ENCODE measurements at places on chromosomes 12 and 14. TPM values are rescaled to one million over a fixed set of nuclear protein-coding genes. Genes with fewer than 3 reads are reported as not detected.

DNA sequence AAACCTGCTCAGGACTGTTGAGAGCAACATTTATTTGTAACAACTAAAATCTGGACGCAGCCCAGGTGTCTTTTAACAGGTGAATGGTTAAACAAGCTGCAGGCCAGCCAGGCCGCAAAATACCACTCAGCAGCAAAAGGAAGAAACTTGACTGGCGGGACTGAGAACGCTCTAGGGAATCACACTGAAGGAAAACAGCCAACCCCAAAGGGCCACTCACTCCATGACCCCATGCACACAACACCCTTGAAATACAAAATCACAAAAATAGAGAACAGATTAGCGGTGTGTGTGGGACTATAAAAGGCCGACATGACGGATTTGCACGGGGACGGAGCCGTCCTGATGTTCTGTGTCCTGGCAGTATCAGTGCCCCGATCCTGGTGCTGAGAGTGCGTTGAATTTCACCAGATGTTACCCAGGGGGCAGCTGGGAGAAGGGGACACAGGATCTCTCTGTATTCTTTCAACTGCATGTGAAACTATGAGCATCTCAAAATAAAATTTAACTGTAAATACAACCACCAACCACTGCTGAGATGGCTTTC lies 23.0 kb downstream of the VPS37B start:
- H3K4me1 ChIP-seq: peaks cover 34% of the 10 kb centered on the region
- peaks cover 99% of the 10 kb centered on the region for H3K27me3 ChIP-seq
- no peak for DNase-seq
- peak overlapping the region; percentile 32 for H3K4me3 ChIP-seq

- peaks cover 3% of the 10 kb centered on the region for H3K4me1 ChIP-seq
- no peak for DNase-seq
- no peak overlapping the region for H3K4me3 ChIP-seq
- no peaks in the 10 kb centered on the region for H3K27me3 ChIP-seq
- H3K27ac ChIP-seq: no peak overlapping the region
- no peaks in the 10 kb centered on the region for H3K36me3 ChIP-seq
These were observed 172.3 kb upstream of the PTPRQ start for GRCh38 chr12:80271780-80272179.

GRCh38 chr14:77882636-77883035 lies 82.7 kb downstream of the ADCK1 start:
- no peak overlapping the region for H3K4me3 ChIP-seq
- DNase-seq: no peak
- peaks cover 12% of the 10 kb centered on the region for H3K4me1 ChIP-seq
- H3K27ac ChIP-seq: no peak overlapping the region
- no peaks in the 10 kb centered on the region for H3K36me3 ChIP-seq

- DNase-seq: peak; percentile 37
- no peak overlapping the region for H3K4me3 ChIP-seq
- peaks cover 8% of the 10 kb centered on the region for H3K4me1 ChIP-seq
- H3K27me3 ChIP-seq: no peaks in the 10 kb centered on the region
- no peaks in the 10 kb centered on the region for H3K36me3 ChIP-seq
These were observed 398.2 kb downstream of the PRKD1 start for GRCh38 chr14:29529418-29529817.

DNA sequence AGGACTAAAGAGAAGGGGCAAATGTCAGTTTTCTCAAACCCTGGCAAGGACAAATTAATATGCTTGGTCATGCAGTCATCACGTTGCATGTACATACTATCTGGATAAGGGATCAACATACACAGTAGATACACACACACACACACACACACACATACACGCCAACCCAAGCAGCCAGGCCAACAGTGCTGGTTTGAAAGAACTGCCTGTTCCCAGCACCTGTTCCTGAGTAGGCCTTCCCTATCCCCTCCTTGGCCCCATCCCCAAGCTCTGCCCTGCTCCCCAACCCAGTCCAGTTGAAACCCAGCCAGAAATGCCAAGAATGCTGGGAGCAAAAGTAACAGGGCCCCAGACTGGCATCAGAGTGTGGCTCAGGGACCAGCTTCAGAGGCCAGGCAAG lies 4.4 kb downstream of the ITGA7 start:
- DNase-seq: no peak
- peaks cover under 1% of the 10 kb centered on the region for H3K27me3 ChIP-seq
- peaks cover 20% of the 10 kb centered on the region for H3K4me1 ChIP-seq
- no peaks in the 10 kb centered on the region for H3K36me3 ChIP-seq

DNA sequence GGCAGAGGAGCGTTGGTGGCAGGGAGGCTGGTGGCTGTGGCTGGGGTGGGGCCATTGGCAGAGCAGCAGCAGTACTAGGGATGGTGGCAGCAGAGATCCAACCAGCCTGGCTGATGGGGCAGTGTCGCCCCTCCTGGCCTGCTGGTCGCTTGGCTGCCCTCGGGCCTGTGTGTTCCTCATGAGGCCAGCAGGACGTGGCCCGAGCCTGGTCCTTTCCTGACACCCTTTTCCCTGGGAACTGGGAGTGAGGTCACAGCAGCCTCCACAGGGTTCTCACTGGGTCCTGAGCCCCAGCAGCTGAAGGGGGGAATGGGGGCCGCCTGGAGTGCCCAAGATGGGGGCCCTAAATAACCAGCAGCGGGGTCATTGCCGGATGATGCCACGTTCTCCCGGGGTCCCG lies 46.1 kb downstream of the KIF26A start:
- H3K36me3 ChIP-seq: no peaks in the 10 kb centered on the region
- H3K4me3 ChIP-seq: no peak overlapping the region
- H3K27me3 ChIP-seq: no peaks in the 10 kb centered on the region
- H3K27ac ChIP-seq: no peak overlapping the region
- DNase-seq: no peak

- peaks cover 24% of the 10 kb centered on the region for H3K4me1 ChIP-seq
- H3K4me3 ChIP-seq: no peak overlapping the region
- H3K27ac ChIP-seq: no peak overlapping the region
- H3K27me3 ChIP-seq: no peaks in the 10 kb centered on the region
- no peak for DNase-seq
These were observed 150.9 kb upstream of the PLEKHG7 start for GRCh38 chr12:92551853-92552397.

DNA sequence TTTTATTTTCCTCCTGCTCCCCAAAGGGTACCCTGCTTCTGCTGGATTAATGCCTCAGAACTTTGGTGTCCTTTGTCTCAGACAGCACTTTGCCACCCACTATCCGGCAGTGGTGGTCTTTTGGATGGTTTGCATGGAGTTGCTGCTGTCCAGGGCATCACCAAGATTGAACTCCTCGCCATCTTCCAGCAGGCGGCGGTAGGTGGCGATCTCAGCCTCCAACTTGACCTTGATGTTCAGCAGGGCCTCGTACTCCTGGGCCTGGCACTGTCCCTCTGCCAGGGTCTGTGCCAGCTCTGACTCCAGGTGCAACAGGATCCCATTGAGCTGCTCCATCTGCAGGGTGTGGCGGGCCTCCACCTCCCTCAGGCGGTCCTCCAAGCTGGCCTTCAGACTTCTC lies 9.4 kb upstream of the NOPCHAP1 start:
- H3K4me3 ChIP-seq: no peak overlapping the region
- H3K4me1 ChIP-seq: no peaks in the 10 kb centered on the region
- H3K36me3 ChIP-seq: no peaks in the 10 kb centered on the region
- no peak for DNase-seq

- H3K27me3 ChIP-seq: no peaks in the 10 kb centered on the region
- no peaks in the 10 kb centered on the region for H3K36me3 ChIP-seq
- peaks cover 3% of the 10 kb centered on the region for H3K4me1 ChIP-seq
- no peak overlapping the region for H3K27ac ChIP-seq
- H3K4me3 ChIP-seq: no peak overlapping the region
- DNase-seq: no peak
These were observed 422.5 kb downstream of the NRXN3 start for GRCh38 chr14:78592616-78593219.

- H3K27me3 ChIP-seq: no peaks in the 10 kb centered on the region
- H3K36me3 ChIP-seq: no peaks in the 10 kb centered on the region
- H3K27ac ChIP-seq: no peak overlapping the region
- H3K4me1 ChIP-seq: no peaks in the 10 kb centered on the region
- H3K4me3 ChIP-seq: no peak overlapping the region
These were observed 18.0 kb upstream of the C2CD5 start for GRCh38 chr12:22562036-22563028.

DNA sequence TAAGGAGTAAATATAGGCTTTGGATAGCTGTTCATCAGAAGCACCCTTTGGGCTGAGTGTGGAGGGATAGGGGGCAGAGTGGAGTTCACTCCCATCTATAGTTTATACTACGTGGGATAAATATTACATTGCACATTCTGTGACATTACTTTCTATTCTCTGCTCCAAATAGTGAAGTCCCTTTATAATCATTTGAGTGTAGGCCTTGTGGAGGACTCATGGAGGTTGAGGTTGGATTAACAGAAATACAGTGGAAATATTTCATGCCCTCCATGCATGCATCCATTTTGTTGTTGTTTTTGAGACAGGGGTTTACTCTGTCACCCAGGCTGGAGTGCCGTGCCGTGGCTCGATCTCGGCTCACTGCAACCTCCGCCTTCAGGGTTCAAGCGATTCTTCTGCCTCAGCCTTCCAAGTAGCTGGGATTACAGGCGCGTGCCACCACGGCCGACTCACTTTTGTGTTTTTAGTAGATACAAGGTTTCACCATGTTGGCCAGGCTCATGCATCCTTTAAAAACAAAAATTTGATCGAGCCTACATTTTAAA lies 1.4 kb downstream of the CHPT1 start:
- H3K4me1 ChIP-seq: no peaks in the 10 kb centered on the region
- H3K36me3 ChIP-seq: no peaks in the 10 kb centered on the region
- no peak overlapping the region for H3K27ac ChIP-seq

- no peak overlapping the region for H3K4me3 ChIP-seq
- no peak for DNase-seq
- H3K27me3 ChIP-seq: no peaks in the 10 kb centered on the region
- H3K4me1 ChIP-seq: no peaks in the 10 kb centered on the region
These were observed 96.4 kb downstream of the EFCAB11 start for GRCh38 chr14:89858089-89858488.

GRCh38 chr12:77115471-77115870 lies 50.1 kb upstream of the E2F7 start:
- no peaks in the 10 kb centered on the region for H3K4me1 ChIP-seq
- no peak overlapping the region for H3K27ac ChIP-seq
- no peaks in the 10 kb centered on the region for H3K27me3 ChIP-seq
- H3K4me3 ChIP-seq: no peak overlapping the region

GRCh38 chr14:96098309-96098998 lies 59.3 kb downstream of the C14orf132 start:
- H3K4me3 ChIP-seq: no peak overlapping the region
- no peaks in the 10 kb centered on the region for H3K36me3 ChIP-seq
- H3K27ac ChIP-seq: no peak overlapping the region

DNA sequence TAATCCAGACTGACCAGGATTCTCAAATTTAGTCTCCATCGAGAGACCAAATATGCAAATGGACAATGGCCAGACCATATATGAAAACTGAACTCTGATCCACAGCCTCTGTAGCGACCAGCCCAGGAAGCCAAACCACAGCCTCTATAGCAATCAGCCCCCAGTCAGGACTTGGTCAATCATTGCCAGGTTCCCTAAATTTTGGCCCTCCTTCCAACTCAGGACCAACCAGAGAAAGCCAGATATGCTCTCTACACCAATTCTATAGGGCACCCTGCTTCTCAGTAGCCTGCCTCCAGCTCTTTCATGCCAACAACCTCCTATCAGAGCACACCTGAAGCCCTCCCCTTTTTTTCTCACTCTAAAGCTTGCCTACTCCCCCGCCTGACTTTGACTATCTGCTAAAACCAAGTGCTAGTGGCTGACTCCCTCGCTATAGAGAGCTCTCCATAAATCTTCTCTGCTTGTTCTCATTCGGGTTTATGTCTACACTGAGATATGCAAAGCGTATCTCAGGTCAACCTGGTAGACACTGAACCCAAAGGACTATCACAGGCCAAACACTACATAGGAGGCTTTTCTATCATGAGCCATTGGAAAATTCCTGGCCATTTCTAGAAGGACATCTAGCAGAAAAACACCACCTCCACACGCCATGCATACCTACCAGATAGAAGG lies 110.5 kb upstream of the FUT8 start:
- no peaks in the 10 kb centered on the region for H3K36me3 ChIP-seq
- DNase-seq: no peak
- no peaks in the 10 kb centered on the region for H3K27me3 ChIP-seq
- no peak overlapping the region for H3K27ac ChIP-seq

DNA sequence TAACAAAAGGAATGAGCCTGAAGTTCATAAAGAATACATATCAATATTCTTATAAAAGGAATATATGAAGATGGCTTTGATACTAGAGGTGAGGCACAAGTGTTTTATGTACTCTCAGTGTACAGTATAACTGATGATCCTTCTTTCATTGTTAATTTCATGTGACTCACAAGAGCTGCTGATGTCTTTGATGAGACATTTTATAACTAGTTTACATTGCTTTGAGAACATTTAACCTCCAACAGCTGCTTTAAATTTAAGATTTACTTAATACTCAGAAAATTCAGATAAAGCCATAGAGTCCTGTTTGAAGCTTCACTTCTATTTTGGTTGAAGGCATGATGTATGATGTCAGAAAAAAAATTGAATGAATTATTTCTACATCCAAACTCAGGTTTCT lies 59.8 kb downstream of the WASHC4 start:
- no peak for DNase-seq
- peaks cover 24% of the 10 kb centered on the region for H3K36me3 ChIP-seq
- no peak overlapping the region for H3K4me3 ChIP-seq
- no peaks in the 10 kb centered on the region for H3K27me3 ChIP-seq
- H3K27ac ChIP-seq: no peak overlapping the region

DNA sequence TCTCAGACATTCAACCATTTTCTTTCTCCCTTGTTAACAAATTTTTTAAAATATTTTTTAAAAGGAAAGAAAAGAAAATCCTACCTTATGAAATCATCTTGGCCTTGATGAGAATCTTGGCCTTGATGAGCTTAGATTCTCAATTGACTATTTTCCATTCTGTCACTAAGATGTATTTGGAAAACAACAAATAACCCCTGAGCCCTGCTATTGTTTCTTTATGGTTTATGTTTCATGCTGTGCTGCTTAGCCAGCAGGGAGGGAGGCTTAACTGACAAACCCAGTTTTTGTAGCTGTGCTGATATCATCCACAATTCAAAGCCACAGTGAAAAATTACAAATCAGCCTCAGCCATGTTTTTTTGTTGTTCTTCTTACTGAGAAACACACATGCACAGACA lies 404.1 kb downstream of the RAD51B start:
- peaks cover 16% of the 10 kb centered on the region for H3K4me1 ChIP-seq
- no peak overlapping the region for H3K4me3 ChIP-seq
- no peaks in the 10 kb centered on the region for H3K36me3 ChIP-seq
- H3K27me3 ChIP-seq: no peaks in the 10 kb centered on the region
- no peak for DNase-seq

DNA sequence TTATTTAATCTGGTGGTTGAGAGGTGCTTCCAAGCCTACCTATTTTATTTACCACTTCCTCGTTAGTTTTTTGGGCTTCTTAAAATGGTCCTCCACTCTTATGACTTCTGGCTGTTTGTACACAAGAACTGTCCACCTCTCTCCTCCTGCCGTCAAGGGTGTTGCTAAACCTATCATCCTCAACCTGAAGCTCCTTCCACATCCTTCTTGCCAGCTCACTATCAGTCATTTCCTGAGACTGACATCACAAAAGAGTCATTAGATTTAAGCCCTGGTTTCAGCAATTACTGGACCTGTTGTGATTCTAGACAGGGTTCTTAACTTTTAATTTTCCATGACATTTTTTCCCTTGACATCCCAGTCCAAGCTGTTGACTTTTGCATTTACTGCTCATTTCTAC lies 91.9 kb downstream of the BICD1 start:
- no peak for DNase-seq
- H3K27ac ChIP-seq: no peak overlapping the region
- H3K4me1 ChIP-seq: no peaks in the 10 kb centered on the region
- no peaks in the 10 kb centered on the region for H3K27me3 ChIP-seq
- peaks cover 11% of the 10 kb centered on the region for H3K36me3 ChIP-seq

The CLEC2D gene
- total RNA-seq: 10.3 TPM

The HHIPL1 gene
- total RNA-seq: 1.2 TPM

The CLEC4D gene
- 0.19 TPM for total RNA-seq

The GZMH gene
- total RNA-seq: not detected

The SLC25A21 gene
- total RNA-seq: 6.4 TPM

The FOXN4 gene
- not detected for total RNA-seq

Measured in neural progenitor cell (in vitro differentiated cells).